NCI-H1092 (cell line): ENCODE measurements at places on chromosomes 1 and 21.

GRCh38 chr1:7101187-7101586 lies 315.9 kb downstream of the CAMTA1 start:
- no peak for DNase-seq

DNA sequence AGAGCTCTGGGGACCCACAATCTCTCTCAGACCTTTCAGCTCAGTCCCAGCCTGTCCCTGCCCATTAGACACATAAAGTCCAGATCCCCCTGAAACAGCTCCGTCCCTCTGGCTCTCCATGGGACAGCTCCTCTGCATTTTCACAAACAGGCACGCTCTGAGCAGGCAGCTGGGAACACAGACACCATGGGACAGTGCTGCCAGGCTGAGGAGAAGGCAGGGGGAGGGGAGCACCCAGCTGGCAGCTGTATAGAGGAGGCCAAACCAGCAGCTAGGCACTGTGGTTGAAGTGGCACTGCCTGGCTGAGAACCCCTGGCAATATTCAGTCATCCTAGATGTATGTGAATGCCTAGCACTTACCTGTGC lies 2.0 kb downstream of the TMEM63A start:
- no peak for DNase-seq

DNA sequence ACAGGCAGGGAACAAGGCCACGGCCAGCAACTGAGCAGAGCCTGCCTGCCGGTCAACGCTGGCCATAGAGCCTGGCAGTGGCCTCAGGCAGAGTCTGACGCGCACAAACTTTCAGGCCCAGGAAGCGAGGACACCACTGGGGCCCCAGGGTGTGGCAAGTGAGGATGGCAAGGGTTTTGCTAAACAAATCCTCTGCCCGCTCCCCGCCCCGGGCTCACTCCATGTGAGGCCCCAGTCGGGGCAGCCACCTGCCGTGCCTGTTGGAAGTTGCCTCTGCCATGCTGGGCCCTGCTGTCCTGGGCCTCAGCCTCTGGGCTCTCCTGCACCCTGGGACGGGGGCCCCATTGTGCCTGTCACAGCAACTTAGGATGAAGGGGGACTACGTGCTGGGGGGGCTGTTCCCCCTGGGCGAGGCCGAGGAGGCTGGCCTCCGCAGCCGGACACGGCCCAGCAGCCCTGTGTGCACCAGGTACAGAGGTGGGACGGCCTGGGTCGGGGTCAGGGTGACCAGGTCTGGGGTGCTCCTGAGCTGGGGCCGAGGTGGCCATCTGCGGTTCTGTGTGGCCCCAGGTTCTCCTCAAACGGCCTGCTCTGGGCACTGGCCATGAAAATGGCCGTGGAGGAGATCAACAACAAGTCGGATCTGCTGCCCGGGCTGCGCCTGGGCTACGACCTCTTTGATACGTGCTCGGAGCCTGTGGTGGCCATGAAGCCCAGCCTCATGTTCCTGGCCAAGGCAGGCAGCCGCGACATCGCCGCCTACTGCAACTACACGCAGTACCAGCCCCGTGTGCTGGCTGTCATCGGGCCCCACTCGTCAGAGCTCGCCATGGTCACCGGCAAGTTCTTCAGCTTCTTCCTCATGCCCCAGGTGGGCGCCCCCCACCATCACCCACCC lies at the start of gene TAS1R3:
Gene TAS1R3 (plus strand): TSS at position 213 of the 898 bp plus-strand sequence. CDS start 66 bp downstream, at position 279.
- no peak for DNase-seq

GRCh38 chr1:67610450-67610849 lies 74.6 kb upstream of the GADD45A start:
- no peak for DNase-seq
